ENCODE measurements at places on chromosomes 5 and 9. TPM values are rescaled to one million over a fixed set of nuclear protein-coding genes. Genes with fewer than 3 reads are reported as not detected.

The ARHGEF37 gene
- polyA plus RNA-seq = 1.1 TPM

- no peak for DNase-seq
Measured at GRCh38 chr5:73615085-73615484, 10.9 kb upstream of the ARHGEF28 start.

GRCh38 chr9:88077071-88077617, 61.1 kb downstream of the SPATA31C2 start:
- DNase-seq = no peak

DNA sequence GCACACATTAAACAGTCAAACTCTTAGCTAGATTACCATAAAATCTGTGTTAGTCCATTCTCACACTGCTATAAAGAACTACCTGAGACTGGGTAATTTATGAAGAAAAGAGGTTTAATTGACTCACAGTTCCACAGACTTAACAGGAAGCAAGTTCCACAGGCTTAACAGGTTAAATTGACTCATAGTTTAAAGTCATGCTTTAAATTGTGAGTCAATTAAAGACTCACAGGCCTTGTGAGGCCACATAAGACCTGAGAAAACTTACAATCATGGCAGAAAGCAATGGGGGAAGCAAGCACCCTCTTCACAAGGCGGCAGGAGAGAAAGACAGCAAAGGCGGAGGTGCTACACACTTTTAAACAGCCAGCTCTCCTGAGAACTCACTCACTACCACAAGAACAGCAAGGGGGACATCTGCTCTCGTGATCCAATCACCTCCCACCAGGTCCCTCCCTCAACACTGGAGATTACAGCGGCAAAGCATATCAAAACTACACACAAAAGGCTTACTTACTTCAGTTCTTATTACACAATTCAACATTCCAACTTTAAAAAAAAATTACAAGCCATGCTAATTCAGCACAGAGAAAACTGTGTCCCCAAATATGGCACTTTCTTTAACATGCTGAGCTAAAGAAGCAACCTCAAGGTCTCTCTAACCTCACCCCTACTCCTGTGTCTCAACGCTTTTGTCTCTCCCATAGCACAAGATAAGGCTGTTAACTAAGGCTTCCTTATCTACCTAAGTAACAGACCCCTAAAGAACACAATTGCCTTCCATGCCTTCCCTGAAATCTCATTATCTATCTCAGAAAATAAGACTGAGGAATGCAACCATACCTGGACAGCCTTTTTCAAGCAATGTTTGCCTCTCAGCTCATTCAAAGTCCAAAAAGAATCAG, 805.1 kb downstream of the NR2F1-AS1 start:
- DNase-seq = no peak

Data from GM12878 (cell line).